ENCODE measurements at places on chromosomes 16 and 17. TPM values are rescaled to one million over a fixed set of nuclear protein-coding genes. Genes with fewer than 3 reads are reported as not detected.

- peak; percentile 37 for DNase-seq
Measured at GRCh38 chr17:71142333-71142732, 973.0 kb downstream of the KCNJ2 start.

DNA sequence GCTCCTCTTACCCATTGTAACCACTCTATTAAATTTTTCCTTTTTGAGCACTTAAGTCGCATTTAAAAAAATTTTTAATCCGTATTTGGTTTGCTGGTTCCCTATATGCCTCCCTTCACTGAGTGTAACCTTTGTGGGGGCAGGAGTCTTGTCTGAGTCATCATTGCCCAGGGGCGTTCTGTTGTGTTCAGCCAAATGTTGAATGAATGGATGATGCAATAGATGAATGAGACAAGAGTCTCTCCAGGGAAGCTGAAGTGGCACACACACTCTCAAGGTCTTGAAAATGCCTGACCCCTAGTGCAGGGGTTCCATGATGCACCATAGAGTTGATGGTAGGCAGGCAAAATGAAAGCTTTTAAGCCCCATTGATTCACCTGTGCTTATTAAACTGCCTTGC is 123.0 kb upstream of the RBFOX1 start:
- peak; percentile 26 for DNase-seq

DNA sequence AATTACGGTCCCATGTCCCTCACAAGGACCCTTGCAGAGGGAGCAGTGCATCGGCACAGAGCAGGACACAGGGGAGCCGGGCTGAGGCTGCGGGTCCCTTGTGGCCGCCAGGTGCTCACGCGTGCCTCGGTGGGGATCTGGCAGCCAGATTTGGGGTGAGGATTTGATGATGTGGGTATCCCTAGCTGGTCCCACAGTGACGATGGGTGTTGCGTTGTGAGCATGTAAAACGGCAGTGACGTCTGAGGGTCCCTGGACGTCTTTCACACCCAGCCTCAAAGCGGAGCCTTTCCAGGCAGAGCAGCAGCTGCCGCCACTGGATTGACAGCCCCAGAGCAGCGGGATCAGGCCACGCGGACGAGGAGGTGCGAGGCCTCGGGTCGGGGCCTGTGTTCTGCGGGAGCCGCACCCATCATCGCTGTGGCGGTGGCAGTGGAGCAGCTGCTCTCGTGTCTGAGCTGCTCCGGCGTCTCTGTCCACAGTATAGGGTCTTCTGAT is 54.6 kb downstream of the WDR45B start:
- DNase-seq: no peak

GRCh38 chr17:66290101-66290722 is 12.2 kb upstream of the PRKCA start:
- DNase-seq: no peak

The CACNG1 gene
- total RNA-seq: not detected

DNA sequence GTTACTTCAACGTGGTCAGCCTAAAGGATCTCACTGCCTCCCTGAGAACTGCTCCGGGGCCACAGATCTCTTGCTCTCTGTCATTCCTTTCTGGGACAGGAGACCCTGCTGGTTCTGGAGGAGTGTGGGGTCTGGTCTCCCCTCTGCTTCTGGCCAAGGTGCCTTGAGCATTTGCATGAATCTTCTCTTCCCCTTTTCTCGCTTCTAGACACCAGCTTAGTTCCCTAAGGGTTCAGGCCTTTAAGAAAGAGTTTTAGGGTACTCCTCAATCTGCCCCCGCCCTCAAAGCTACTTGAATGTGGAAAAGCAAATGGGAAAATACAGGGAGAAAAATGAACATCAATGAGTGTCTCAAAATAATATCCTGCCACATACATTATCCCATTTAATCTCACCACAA is 48.1 kb downstream of the WSB1 start:
- no peak for DNase-seq

DNA sequence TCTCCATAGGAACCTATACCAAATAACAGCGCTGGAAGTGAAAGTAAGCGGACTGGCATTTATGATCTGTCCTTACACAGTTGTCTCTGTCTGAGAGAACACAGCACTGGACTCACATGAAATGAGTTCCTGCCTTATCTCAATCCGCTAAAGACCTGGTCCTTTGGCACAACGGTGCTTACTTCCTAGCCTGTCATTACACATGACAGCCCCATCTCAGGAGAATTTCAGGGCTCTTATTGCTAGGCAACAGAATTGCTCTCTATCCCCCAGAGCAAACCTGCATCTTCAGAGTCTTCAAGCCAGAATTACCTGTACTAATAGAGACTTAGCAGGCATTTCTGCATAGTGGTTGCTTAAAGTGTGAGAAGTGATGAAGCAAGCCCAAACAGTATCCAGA is 4.3 kb downstream of the KCNJ2 start:
- DNase-seq: no peak

- no peak for DNase-seq
Measured at GRCh38 chr16:89996178-89996489, 23.1 kb downstream of the DBNDD1 start.

- DNase-seq: no peak
Measured at GRCh38 chr17:73157521-73157890, 7.3 kb upstream of the SSTR2 start.

DNA sequence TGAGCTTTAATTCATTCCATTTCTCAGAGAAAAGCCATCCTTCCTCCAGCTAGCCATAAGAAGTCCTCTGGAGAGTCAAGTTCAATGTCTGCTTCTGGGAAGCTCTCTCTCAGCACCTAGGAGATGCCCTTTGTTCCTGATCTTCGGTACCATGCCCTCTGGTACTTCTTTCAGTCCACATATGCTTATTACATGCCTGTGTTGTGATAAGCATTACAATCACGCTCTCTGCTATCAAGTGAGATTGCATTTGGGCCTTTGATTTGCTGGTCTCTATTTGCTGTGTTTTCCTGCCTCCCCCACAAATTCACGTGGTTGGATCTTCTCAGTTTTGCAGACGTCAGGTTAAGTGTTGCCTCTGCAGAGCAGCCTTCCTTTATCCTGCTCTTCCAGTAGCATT is 178.1 kb downstream of the TOX3 start:
- no peak for DNase-seq

GRCh38 chr16:17607609-17608008 is 136.8 kb upstream of the XYLT1 start:
- no peak for DNase-seq
